IPS-NIHi11 (cell line): ENCODE measurements at places on chromosomes 12 and 14.

DNA sequence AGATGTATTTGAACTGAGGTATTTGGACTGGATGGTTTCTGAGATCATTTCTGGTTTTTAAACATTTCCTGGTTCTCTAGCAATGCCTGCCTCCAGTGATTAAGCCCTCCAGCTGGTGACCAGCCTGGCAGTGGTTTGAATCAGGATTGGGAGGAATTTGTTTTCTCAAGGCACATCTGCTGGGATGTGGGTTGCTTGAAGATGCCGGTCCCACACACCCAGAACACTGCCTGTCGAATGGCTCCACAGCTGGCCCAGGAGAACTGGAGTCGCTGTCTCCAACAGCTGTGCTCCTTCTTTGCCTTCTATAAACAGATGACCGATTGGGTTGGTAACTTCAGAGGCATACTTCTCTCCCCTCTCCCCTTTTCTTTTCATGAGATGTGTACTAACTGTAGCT lies 258.0 kb upstream of the DDHD1 start:
- no peak for DNase-seq

- DNase-seq = peak; percentile 49
Measured at GRCh38 chr12:51911788-51912711, 4.7 kb downstream of the ACVRL1 start.

GRCh38 chr12:6465467-6466183 lies 4.9 kb downstream of the VAMP1 start:
- DNase-seq = peak; percentile 77

DNA sequence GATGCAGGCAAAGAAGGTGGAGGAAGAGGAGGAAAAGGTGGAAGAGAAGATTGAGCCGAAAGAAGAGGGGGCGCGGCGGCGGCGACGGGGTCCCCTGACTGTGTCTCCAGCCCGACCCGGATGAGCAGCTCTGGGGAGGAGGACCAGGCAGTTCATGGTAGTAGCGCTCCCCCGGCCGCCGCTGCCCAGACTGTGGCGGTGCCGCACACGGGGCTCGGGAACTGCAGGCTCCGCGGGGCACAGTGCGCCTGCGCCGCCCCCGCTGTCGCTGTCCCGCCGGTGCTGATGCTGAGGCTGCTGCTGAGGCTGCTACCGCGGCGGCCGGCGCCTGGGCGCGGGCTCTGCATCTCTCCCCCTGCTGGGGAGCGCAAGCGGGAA lies at the start of gene KCNH5:
KCNH5 (minus strand) TSS at position 225 of the 378 bp plus-strand sequence. CDS start 272 bp downstream, outside the sequence.
- DNase-seq = peak; percentile 90

GRCh38 chr12:26428420-26428819 lies 233.0 kb downstream of the SSPN start:
- DNase-seq = no peak

DNA sequence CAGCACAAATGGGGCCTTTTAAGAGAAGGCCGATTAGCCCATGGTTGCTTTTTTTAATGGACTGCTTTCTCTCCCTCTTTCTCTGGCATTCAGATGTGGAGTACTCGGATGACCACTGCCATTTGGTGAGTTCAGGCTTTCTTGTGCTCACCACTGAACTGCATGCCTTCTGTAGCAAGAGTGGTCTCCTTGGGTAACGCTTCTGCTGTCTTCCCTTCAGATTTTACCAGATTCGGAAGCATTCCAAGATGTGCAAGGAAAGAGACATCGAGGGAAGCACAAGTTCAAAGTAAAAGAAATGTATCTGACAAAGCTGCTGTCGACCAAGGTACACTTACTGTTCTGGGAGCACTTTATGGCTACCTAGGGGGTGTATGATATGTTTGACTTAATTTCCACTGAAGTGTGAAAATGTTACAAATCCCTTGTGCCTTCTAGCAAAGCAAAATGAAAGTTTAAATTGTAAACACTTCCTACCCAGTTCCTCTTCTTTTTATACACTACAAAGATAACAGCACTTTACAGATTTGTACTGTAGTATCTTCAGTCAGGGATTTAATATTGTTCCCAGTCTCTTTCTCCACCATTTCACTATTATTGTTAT lies 148.8 kb downstream of the PLXNC1 start:
- DNase-seq = no peak

- DNase-seq = no peak
Measured at GRCh38 chr12:8519171-8519570, 5.9 kb downstream of the CLEC4D start.

DNA sequence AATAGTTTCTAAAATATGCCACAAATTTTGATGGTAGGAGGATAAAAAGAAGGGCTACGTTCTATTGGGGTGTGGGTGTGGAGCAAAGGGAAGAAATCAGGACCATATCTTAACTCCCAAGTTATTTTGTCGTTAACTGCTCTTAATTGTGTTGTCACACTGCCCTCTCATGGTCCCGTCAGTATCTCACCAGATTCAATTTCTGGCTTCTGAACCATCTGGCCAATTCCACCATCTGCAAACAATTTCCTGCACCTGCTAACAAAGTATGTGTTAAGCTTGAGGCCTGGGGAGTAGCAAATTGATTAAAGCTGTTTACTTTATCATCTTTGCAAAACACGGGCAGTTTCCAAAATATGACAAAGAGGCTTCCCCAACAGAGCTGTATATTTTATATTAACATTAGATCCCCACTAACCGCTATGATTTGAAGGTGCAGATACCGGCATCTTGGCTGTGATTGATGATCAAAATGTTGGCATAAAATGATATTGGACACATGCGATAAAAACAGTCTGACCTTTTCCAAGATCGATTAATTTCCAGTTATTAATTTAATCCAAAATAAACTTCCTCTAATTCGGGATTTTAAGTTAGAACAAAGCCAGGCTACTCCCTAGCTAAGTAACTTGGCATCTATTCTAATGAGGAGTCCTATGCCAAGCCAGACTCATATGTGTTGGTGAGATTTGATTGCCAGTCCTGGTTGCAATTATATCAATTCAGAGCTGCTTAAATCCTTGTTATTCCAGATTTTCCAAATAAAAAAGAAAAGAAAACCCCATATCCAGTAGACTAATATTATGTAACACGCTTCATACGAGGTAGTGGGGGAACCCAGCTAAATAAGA lies 6.9 kb upstream of the DNM1L start:
- peak; percentile 69 for DNase-seq

DNA sequence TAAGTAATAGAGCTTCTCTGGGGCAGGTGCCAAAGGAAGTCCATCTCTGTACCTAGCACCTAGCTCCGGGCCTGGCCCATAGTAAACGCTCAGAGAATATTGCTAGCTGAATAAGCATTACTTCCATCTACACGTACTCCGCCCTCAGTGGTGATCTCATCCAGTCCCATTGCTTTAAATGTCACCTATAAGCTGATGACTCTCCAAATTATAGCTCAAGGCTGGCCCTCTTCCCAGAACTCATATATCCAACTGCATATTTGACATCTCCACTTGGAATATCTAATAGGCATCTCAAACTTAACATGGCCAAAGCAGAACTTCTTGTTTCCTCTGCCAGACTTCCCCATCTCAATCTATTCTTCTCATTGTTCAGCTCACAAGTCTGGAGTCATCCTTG lies 6.9 kb upstream of the DYNLL1 start:
- DNase-seq = no peak

DNA sequence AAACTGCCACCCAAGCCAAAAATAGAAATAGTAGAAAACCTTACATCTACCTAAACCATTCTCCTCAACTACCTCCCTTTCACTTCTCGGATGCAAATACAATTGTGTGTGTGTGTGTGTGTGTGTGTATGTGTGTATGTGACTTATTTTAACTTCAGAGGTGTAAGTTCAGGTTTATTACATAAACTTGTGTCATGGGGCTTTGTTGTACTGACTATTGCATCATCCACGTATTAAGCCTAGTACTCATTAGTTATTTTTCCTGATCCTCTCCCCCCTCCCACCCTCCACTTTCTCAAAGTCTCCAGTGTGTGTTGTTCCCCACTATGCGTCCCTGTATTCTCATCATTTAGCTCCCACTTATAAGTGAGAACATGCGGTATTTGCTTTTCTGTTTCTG lies 592.5 kb upstream of the ATP2B1 start:
- DNase-seq = no peak

DNA sequence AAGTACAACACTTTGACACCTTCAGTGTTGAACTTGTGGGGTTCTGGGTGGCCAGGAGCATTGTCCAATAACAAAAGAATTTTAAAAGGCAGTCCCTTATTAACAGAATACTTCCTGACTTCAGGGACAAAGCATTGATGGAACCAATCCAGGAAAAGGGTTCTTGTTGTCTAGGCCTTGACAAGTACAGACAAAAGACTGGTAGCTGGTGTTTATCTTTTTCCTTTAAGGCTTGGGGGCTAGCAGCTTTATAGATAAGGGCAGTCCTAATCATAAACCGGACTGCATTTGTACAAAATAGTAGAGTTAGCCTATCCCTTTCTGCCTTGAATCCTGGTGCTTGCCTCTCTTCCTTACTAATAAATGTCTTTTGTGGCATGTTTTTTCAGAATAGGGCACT lies 27.4 kb downstream of the FAM177A1 start:
- no peak for DNase-seq
